NCI-H510A treated with DMSO at 0.1 percent for 48 hours (cell line): ENCODE measurements at places on chromosomes 6 and 20.

DNA sequence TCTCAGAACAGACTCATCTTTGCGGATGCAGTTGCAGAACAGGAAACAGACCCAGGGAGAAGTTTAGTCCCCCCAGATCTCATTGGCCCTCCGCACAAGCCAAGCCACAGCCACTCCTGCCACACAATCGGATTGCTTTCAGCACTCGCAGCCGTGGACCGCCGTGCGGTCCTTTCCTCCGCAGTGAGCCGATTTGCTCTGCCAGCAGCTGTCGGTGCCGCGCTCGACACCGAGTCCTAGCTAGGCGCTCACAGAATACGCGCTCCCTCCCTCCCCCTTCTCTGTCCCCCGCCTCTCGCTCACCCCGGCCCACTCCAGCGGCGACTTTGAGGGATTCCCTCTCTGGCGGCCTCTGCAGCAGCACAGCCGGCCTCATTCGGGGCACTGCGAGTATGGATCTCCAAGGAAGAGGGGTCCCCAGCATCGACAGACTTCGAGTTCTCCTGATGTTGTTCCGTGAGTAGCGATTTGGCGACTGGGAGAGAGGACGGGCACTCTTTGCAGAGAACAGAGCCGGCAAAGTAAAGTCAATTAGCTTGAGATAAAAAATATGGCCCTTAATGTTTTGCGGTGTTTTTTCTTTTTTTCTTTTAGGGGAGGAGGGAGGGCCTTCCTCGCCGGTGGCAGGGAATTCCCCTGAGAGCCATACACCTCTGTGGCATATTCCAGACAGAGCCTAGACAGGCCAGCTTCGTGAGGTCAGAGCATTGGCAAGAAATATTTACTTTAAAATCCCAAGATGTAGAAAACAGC, at the start of gene LAMP5:
TSS of gene LAMP5 (plus strand) at position 130 of the 753 bp plus-strand sequence. CDS start at position 393, 263 bp downstream.
- DNase-seq: peak; percentile 26

GRCh38 chr6:33820784-33821520, 17.1 kb upstream of the MLN start:
- no peak for DNase-seq

- no peak for DNase-seq
These were observed 20.5 kb upstream of the DEFB115 start for GRCh38 chr20:31236953-31237352.

DNA sequence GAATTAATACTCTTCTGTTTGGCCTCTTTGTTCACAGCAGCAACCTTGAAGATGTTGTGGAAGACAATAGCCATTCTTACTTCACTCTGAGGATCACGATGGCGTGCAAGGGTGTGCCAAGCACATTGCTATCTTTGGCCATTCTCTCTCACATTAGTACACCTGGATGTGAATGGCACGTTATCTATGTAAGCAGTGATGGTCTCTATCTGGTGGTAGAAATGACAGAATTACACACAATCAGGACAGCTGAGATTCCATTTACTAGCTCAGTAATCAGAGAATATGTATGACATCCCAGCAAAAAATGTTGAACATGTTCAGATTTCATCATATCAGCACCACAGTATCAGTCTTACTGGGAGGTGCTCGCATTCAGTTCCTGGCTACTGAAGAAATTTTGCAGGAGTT, 116.2 kb downstream of the LCA5 start:
- no peak for DNase-seq

DNA sequence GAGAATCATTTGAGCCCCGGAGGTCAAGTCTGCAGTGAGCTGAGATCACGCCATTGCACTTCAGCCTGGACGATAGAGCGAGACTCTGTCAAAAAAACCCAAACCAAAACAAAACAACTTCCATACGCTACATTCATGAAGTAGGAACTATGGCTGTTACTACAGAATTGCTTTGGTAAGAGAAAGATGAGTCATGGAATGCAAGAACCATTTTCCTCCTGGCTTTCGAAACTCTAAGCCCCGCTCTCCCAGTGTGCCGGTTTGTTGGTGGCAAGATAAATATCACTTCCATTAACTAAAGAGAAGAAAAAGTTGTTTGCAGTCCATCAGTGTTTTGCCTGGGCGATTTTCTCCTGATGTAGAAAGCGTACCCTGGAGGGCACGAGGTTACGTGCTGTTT, 61.3 kb downstream of the ZDHHC14 start:
- DNase-seq: no peak

DNA sequence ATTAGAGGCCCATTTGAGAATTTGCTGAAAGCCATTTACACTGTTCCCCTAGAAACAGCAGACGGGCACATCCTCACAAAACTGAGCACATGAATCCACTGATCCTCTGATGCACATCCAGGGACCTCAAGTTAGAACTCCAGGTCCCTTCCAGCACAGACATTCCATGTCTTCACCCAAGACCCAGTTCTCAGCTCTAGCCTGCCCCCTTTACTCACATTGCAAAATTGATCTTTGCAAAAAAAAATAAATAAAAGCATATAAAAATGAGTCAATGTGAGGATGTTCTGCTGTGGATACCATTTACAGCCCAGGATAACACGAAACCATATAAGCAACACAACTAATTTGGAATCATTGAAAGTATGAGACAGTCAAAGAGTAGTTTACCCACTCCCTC, 458.2 kb upstream of the JARID2 start:
- no peak for DNase-seq

DNA sequence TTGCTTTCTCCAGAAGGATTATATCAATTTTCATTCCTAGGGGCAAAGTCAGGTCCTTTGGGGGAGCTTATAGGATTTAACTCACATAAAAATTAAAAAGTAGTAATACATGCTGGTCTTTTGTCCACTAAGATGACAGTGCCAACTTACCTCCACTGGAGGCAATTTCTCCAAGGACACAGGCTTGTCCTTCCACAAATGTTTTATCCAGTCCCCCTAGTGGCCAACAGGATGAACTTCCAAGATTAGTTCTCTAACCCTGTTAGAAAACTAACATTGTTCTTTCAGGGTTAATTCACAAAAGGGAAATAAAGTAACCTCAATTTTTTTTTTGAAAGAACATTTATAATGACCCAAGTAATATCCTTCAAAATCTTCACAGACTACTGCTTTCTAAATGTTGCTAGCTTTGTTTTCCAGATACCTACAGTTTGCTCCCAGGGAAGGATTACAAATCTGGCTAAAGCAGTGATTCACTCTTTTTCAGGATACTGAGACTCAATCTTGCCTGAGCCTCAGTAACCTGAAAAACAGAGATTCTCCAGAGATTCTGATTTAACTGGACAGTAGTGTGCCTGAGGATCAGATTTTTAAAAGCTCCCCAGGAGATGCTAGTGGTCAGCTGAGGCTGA, 31.7 kb upstream of the UBR2 start:
- peak; percentile 84 for DNase-seq

GRCh38 chr6:71513036-71513435, 224.4 kb downstream of the OGFRL1 start:
- no peak for DNase-seq

DNA sequence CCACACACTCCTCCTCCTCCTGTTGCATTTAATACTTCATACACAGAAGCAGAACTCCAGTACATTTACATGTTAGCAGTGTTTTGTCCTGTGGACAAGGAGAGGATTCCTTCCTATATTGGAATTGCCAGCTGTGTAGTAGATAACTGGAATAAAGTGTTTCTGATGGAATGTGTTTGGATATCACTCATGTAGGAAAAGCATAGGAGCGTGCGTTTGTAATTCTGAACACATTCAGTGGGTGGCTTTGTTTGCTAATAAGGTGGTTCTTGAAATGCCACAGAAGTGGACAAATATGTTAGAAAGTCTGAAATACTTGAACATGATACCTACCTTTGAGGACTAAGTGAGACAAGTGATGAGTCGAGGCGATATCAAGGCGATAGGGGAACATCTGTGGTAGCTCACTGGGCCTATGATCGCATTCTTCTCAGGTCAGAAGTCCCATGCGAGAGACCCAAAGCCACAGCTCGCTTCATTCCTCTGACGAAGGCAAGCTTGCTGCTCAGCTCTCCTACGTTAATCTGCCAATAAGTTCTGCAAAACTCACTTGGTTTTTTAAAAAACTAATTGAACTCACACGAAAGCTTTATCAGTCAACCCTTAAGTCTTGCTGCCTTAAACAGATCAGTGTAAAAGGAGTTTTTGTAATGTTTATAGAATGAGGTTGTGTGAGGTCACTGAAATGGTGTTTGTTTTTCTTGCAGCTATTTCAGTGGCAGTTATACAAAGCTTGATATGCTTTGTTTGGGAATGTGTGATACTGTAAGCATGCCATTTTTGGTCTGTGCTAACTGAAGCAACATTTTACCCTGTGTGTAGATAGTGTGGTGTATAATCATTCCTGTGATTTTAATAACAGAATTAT, 159.9 kb downstream of the SOX4 start:
- no peak for DNase-seq

- DNase-seq: no peak
These were observed 148.4 kb upstream of the FBXL4 start for GRCh38 chr6:99096170-99096569.

GRCh38 chr6:133671376-133671775, 217.5 kb upstream of the TCF21 start:
- DNase-seq: no peak

DNA sequence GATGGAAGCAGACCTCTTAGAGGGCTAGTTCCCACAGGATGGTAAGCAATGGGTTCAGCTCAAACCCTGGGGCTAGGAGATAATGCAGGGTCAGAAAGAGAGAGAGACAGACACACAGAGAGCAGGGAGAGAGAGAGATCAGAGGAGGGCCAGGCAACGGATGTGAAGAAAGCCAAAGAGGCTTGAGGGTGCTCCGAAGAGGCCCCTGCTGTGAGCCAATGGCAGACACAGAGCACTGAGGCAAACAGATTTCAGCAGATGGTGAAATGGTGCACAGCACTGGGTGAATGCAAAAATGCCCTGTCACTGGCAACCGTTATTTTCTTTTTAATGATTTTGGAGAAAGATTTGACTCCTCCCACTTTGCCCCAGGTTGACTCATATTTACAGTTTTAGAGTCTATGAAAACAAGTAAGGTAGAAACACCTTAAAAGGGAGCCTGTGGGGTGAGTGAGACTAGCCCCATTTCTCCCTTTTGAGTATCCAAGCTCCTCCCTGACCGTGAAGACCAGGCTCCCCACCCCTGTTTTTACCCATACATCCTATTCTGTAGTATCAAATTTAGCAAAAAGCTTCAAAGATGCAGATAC, 840 bp downstream of the DEFB132 start:
- DNase-seq: no peak

- no peak for DNase-seq
These were observed 102.4 kb downstream of the TFAP2A start for GRCh38 chr6:10312445-10312844.

DNA sequence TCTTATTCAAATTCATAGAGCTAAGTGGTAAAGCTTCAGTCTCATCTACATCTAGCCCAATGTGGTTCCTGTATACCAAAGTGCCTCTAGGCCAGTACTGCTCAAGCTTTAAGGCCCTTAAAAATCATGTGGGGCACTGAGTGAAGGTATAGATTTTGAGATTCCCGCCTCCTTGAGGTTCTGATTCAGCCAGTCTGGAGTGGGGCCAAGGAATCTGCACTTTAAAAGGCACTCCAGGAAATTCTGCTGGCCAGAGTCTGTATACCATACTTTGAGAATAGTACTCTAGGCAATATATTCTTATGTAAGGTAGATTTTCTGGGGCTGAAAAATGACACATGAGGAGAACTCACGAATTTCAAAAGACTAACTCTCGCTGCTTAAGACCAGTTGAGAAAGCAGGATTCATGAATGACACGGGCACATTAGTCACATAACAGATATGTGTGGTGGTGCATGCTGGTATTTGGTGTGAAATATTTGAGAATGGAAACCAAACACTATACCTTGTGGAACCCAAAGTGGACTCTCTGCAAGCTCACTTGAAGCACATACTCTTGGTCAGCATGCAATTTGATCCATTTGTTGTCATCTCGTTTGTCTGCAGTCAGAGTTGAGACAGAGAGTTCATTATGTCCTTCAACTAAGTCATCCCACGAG, 47.6 kb upstream of the SIM1 start:
- no peak for DNase-seq

DNA sequence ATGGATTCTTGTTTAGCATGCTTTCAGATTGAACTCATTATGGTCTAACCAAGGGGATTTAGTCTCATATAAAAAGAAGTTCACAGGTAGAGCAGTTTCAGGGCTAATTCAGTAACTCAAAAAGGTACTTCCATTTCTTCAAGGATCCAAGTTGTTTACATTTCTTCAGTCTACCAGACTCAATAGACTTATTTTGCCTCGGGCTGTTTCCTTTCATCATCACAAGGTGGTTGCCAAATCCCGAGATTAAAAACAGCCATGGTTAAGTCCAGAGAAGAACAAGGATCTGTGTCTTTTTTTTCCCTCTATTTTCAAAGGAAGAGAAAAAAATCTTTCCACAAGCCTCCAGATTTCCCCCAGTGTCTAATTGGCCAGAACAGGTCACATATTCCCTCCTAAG, 69.8 kb upstream of the SNX9 start:
- DNase-seq: no peak

GRCh38 chr6:158206740-158207421, 38.7 kb downstream of the GTF2H5 start:
- DNase-seq: no peak

GRCh38 chr20:62949153-62949821, 3.2 kb upstream of the SLC17A9 start:
- no peak for DNase-seq

- peak; percentile 65 for DNase-seq
These were observed 46.7 kb upstream of the MOCS1 start for GRCh38 chr6:39980839-39981580.

DNA sequence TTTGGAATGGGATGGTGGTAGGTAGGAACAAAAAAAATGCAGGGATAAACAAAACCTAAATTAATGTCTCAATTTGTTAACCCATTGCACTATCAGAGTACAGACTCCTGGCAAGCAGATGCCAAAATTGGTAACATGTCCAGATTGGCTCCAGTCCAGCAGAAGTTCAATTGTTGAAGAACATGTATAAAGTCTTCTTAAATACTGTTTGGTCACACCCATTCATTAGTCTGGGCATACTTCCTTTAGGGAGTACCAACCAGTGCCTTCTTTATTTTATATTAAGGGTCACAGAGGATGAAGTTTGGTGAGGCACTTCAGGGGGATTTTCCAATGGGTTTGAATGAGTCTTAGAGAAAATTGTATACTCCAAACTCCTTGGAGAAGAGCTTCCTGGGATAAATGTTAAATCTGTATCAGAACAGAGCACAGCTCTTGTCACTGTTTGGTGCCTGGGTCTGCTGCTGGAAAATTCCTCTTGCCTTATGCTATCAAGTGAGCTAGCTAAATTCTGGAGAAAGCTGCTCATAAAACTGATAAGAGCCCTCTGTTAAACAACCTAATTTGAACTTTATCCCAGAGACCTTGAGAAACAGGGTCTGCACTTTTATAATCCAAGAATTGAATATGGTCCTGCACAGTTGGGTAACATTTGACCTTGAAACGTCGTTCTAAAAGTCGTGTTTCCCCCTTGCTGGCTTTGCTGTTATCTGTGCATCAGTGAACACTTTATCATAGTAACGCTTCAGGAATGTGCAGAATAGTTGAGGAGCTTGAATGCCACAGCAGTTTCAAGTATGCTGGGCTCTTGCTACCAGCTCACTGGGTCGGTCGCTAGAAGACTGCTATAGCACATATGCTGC, 334.1 kb upstream of the CITED2 start:
- no peak for DNase-seq

- DNase-seq: no peak
These were observed 239.1 kb downstream of the HDGFL1 start for GRCh38 chr6:22808466-22808865.
